ENCODE measurements at places on chromosomes 4 and X.

DNA sequence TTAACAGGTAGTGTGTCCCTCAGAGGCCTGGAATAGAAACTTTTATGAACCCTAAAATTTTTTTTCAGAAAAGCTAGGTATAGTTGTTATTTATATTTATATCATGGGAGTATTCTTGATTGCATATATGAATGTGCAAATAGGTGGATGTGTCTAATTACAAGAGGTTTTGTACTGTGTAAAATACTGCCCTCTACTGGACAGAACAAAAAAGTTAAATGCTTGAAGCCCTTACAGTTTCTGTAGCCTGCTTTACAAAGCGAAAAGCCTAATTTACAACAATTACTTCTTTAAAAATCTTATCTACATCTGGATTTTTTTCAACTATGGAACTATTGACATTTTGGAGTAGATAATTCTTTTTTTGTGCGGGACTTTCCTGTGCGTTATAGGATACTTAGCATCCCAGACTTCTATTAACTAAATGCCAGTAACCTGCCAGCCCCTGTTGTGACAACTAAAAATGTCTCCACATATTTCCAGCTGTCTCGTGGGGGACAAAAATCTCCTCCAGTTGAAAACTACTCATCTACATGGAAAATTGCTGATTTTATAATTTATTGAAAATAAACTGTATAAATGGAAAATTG is 35.1 kb downstream of the ENPEP start:
- no peak for DNase-seq

DNA sequence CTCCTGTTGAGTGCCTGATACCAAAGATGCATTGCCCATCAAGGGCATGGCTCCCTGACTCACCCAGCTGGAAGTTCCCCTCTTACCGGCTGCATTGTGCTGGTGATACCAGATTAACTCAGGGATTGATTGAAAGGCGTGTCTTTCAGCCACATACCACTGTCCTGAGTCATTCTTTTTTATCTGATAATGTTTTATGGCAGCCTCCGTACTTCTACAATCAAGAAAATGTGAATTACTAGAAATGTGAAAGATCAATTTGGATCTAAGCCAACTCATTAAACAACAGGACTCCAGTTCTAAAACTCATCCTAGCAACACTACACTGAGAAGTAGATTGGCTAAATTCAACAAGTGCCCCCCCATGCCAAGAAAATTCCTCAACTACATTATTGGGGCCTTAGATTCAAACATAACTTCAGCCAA is 40.0 kb downstream of the TXK start:
- no peak for DNase-seq

- DNase-seq, result peak; percentile 51
Measured at GRCh38 chr4:134727696-134728095, 526.1 kb upstream of the PABPC4L start.

- DNase-seq, result peak; percentile 68
Measured at GRCh38 chr4:96315815-96316214, 475.9 kb downstream of the PDHA2 start.

GRCh38 chr4:175986668-175987067 is 79.0 kb upstream of the WDR17 start:
- DNase-seq, result no peak

- DNase-seq, result no peak
Measured at GRCh38 chr4:184548316-184548647, 73.9 kb upstream of the IRF2 start.

DNA sequence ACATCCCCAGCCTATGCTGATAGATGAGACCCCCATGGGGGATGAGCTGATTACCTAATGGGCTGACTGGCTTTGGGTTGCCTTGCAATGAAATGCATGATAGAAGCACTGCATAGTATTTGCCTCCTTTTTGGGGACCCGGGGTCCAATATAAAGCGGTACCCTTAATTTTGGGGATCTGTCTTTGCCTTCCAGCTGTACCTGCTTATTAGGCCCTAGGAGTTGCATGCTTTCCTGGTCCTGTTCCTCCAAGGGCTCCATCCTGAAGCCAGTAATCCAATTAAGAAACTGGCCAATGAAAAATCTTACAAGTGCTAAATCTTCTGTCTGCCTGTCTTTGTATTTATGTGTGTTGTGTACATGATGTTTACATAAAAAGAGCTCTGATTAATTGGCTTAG is 791.6 kb downstream of the TRIML1 start:
- DNase-seq, result peak; percentile 11

DNA sequence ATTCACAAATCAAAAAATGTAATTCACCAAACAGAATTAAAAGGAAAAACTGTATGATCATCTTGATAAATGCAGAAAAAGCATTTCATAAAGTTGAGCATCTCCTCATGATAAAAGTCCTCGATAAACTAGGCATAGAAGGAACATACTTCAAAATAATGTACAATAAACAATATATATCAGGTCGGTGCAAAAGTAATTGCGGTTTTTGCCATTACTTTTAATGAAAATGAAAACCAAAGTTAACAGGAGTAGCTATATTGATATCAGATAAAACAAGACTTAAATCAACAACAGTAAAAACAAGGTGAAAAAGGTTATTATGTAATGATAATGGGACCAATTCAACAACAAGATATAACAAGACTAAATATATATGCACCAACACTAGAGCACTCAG is 372.1 kb downstream of the RAB28 start:
- no peak for DNase-seq

DNA sequence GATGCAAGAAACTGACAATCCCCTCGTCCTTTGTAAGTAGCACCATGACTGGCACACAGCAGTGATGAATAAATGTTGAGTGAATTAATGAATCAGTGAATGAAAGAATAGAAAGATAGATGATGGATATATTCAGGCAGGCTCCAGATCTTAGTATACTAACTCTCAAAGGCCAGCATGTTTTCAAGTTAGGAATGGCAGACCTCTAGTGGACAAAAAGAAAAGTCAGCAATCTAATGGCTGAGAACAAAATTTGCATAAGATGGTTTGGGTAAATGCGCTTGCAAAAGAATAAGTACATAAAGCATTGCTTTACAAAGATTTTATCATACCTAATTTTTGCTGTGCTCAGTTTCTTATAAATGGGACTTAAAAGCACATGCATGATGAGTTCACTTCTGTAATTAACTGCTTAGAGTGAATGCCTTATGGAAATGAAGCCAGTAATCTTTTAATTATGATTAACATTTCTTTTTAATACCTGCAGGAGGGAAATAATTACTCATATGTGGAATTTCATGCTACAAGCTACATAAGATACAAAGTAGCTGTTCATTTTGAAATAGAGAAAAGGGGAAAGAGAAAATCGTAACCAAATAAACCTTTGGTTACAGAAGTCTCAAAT is 126.9 kb upstream of the GPRIN3 start:
- DNase-seq, result no peak

GRCh38 chr4:142559986-142560385 is 286.1 kb downstream of the INPP4B start:
- no peak for DNase-seq

DNA sequence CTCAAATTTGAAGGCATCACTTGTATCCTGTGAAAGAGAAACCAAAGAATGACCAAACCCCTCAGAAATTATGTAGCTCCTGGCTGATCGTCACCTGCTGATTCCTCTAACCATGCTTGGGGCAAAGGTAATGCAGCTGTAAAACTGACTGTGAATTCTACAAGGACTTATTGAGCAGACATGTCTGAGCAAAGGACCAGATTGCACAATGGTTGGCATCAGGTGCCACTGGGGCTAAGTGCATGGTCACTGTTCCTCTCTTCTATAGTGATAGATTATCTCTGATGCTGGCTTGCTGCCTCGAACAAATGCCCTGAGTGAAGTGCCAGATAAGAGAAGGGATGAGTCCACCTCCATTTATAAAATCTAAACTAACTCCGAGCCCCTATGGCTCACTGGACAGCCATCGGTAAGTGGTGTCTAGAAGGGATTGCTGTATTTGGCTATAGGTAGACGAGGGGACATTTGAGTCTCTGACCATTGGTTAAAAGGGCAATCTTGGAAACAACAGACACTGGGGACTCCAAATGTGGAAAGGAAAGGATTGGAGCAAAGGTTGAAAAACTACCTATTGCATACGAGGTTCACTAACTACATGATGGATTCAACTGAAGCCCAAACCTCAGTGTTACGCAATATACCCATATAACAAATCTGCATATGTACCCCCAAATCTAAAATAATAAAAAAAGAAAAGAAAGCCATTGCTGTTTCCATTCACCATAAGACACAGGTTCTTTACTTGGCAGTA is 110.7 kb upstream of the IGSF1 start:
- no peak for DNase-seq

- no peak for DNase-seq
Measured at GRCh38 chr4:3011456-3012220, 48.3 kb downstream of the GRK4 start.

- DNase-seq, result no peak
Measured at GRCh38 chr4:136009258-136009832, 1522.9 kb downstream of the PCDH18 start.

DNA sequence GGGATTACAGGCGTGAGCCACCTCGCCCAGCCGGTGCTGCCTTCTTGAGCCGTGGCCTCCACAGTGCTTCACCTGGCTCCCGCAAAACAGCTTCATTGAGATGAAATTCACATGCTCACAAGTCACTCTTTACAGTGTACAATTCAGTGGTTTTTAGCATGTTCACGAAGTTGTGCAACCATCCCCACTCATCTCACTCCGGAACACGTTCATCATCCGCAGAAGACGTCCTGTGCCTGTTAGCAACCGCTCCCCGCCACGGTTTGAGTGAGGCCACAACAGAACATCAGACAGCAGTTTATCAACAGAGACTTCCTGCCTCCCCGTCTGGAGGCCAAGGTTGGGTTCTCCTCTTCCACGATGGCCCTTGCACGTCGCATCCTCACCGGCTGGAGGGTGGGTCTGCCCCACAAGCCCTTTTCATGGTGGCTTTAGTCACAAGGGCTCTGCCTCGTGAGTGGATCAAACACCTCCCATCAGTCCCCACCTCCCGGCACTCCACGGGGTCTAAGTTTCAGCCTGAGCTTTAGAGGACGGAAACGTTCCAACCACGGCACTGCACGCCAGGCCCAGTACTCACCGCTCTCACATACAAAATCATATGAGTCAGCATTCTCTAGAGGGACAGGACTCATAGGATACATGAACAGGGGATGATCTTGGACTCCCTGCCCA is 29.6 kb upstream of the SPON2 start:
- no peak for DNase-seq

DNA sequence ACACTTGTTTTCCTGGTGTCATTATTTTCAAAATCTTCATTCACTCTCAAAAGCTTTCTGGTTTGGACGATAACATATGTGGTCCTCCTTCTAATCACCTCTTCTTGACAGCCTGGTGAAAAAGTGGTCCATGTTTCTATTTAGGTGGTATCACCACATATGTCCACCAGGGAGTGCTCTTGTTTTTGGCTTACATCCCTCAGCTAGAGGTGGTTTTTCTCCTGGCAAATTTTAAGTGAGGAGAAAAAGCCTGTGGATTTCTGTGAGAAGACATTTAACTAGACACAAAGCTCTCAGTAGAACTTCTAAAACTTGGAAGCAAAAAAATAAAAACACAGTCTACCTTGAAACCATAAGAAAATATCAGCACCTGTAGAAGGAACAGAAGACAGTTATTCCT is 58.0 kb upstream of the FRMPD4 start:
- DNase-seq, result no peak

DNA sequence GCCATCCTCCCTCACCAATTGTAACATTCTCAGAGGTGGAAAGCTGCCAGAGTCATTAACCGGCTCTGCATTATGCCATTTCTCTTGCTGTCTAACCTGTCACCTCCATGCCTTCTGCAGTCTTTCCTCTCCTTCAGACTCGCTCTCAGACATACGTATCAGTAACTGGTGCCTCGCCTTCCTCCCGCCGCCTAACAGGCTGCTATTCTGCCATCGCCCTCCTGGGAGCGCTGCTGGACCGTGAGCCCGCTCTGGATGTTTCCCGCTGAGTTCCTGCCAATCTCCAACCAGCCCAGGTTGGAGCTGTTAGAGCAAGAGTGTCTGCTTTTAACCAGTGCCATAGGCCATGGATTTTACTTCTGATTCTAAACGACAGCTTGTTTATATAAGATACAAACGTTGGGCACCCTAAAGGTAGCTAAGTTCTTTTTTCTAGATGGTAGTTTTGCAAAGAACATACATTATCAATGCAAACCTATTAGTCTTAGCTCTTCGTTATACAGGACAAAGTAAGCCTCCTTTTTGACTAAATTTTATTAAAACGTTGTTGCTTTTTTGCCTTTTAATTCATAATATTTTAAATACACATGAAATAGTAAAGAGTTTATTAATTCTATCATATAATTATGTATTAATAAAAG is 59.5 kb upstream of the NEIL3 start:
- peak; percentile 73 for DNase-seq

- no peak for DNase-seq
Measured at GRCh38 chr4:124977045-124977444, 264.5 kb upstream of the ANKRD50 start.

DNA sequence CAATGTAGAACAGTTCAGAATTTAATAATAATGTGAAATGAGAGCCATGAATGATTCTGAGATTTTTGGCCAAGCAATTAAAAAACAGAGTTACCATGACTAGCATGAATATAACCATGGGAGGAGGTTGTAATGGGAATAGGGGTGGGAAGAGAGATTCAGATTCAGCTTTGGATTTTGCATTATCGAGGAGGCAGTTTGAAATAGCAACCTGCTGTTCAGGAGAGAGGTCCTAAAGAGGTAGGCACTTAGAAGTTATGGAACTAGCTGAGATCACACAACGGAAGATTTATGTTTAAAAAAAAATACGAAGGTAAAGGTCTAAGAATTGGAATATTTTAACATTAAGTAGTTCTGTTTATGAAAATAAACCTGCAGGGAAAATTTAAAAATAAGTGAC is 124.4 kb upstream of the TECRL start:
- no peak for DNase-seq

GRCh38 chrX:49177873-49178480 is 6.3 kb downstream of the PLP2 start:
- DNase-seq, result no peak

DNA sequence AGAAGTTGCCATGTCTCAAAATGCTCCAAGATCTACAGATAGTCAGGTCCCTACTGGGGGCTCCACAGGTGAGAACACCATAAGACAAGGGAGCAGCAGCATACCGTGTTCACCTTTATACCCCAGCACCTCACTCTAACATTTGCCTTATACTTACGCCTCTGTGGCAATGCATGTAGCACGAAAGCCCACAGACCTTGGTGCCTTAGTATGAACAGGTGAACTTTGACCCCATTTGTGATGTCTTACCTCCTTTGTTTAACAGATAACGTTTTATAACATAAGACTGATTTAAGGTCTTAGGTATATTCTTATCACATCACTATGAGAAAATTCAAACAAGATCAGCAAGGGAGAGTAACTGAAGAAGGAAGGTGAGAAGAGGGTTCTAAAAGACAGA is 128.8 kb downstream of the ARX start:
- no peak for DNase-seq

GRCh38 chr4:185341841-185342240 is 53.9 kb downstream of the LRP2BP start:
- no peak for DNase-seq

- peak; percentile 25 for DNase-seq
Measured at GRCh38 chr4:171813526-171814250, 484 bp downstream of the GALNTL6 start.

GRCh38 chr4:23819041-23819511 is 70.8 kb downstream of the PPARGC1A start:
- no peak for DNase-seq

GRCh38 chr4:158208963-158209640 is 1.2 kb upstream of the TMEM144 start:
- DNase-seq, result no peak

All from BE2C (cell line).